ENCODE measurements at places on chromosomes 13 and 19.

GRCh38 chr13:48818495-48819356 is 157.0 kb upstream of the FNDC3A start:
- no peak for DNase-seq

- no peak for DNase-seq
Observed at GRCh38 chr19:19721896-19722295, 11.0 kb downstream of the ZNF14 start.

DNA sequence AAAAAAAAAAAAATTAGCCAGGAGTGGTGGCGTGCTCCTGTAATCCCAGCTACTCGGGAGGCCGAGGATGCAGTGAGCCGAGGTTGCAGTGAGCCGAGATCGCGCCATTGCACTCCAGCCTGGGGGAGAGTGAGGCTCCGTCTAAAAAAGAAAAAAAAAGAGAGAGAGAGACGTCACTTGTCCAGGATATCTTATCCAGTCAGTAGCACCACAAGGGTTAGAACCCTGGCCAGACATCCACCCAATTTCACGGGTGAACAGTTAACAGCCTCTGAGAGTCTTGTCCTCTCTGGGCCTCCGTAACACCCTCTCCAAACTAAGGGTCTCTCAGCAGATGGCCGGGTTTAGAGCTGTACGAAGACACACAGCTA is 917 bp upstream of the CLPTM1 start:
- no peak for DNase-seq

GRCh38 chr19:7744871-7745650 is 2.3 kb downstream of the CD209 start:
- no peak for DNase-seq

DNA sequence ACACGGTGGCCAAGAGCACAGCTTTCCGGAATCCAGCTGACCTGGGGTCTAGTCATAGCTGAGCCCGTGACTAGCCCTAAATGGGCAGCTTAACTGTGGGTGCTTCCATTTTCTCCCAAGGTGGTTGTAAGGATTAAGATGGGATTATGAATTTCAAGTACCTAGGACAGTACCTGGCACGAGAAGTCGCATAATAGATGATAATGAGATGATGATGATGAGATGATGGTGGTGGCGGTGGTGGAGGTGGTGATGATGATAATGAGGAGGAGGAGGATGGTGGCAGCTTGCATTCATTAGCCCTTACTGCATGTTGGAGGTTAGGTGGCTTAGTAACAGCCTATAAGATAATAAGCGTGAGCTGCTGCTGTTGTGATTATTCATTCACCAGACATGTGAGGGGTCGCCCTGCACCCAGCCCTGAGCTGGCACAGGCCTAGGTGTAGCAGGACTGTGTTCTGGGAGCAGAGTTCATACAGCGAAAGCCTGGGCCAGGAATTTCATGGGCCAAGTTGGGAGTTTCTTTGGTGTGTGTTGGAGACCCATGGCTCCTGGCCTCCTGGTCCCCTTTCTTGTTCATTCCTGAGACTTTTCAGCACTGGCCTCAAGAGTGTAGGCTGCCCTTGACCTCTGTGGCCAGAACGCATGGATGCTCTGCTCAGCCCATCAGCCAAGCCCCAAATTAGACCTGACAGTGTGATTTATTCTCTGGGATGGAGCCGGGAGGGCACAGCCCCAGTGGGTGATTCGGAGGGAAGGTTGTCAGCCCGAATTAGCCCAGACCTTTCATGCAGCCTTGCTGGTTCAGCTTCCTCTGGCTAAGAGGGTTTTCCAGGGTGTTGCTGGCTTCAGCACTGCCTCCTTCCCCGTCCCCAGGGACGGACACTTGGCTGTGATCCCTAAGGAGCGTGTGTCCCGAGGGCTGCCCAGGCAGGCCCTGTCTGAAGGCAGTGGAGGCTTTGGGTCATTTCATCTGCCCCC is 128.8 kb downstream of the SIPA1L3 start:
- DNase-seq: no peak

- no peak for DNase-seq
Observed at GRCh38 chr13:53143757-53144339, 115.2 kb downstream of the OLFM4 start.

- DNase-seq: no peak
Observed at GRCh38 chr19:41702171-41702651, 6.2 kb upstream of the CEACAM5 start.

GRCh38 chr13:34179481-34179880 is 361.5 kb downstream of the RFC3 start:
- DNase-seq: no peak

DNA sequence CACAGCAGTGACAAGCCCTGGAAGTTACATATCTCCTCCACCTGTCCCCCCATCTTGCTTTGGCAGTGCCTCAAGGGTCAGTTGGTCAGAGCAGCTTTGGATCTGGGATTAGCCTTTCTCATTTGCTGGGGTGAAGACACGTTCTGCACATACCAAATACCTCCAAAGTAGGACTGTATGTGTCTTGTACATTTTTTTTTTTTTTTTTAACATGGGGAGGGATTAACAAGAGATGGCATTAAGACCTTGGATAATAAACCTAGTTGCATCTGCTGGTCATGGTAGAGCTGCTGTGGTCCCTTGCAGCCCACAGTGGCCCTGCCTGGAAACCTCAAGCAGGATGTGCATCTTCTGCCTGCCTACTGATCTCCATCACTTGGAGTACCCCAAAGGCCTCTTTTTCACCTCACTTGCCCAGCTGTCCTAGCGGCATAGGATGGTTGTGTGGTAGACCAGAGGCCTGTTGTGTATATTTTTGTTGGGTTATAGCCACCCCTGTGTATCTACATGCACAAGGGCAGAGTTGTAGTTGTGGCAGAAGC is 2.5 kb downstream of the RPS19 start:
- DNase-seq: no peak

All from GM13977 (cell line).